ENCODE measurements at places on chromosomes 3 and 15.
A peak's percentile ranks its signal among the peaks of the same experiment; 100 is the strongest.

DNA sequence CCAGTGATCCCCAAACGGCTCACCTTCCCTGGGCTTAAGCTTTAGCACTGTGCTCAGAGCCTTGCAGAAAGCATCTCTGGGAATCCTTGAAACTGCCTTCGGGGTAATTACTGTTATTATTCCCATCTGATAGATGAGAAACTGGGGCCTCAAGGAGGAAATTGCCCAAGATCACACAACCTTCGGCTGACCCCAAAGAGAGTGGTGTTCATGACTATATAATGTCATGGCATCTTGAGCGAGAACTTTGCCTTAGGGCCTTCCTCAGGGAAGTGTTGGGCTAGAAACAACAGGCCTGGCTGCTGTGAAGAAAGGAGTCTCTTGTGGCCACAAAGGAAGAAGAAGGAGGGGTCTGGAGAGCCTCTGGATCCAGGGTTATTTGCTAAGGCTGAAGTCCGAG lies 388.7 kb upstream of the CFAP20DC start:
- no peak for DNase-seq

- DNase-seq, result no peak
These were observed 37.4 kb upstream of the CTDSPL start for GRCh38 chr3:37824090-37824953.

GRCh38 chr3:127149621-127150310 lies 43.2 kb upstream of the PRR23E start:
- DNase-seq, result no peak

DNA sequence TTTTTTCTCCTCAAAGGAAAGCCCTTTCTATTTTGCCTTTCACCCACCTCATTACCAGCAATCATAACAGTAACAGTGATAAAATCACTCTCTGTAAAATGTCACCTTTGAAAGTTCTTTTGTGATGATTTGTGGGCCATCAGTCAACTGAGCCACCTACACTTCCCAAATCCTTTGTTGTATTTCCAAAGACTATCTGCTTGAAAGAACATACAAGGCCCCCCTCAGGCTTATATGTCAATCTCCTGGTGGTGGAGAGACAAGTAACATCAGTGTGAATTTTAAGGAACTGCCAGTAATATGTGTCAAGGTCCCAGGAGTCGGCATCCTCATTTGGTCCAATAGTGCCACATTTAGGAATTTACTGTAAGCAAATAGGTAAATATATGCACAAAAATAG lies 161.1 kb upstream of the EOMES start:
- no peak for DNase-seq

DNA sequence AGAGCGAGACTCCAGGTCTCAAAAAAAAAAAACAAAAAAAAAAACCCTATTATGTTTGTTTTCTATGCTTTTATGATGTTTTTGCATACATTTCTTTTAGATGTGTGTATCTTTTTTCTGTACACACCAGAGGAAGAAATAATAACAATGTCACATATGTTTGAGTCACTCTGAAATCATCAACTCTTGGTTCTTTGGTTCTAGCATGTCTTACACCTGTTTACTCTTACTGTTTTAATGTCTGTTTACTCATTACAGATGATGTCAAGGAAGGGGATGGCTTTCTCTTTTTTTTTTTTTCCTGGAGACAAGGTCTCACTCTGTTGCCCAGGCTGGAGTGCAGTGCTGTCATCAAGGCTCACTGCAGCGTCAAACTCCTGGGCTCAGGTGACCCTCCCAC lies 24.1 kb downstream of the RHOA start:
- no peak for DNase-seq

DNA sequence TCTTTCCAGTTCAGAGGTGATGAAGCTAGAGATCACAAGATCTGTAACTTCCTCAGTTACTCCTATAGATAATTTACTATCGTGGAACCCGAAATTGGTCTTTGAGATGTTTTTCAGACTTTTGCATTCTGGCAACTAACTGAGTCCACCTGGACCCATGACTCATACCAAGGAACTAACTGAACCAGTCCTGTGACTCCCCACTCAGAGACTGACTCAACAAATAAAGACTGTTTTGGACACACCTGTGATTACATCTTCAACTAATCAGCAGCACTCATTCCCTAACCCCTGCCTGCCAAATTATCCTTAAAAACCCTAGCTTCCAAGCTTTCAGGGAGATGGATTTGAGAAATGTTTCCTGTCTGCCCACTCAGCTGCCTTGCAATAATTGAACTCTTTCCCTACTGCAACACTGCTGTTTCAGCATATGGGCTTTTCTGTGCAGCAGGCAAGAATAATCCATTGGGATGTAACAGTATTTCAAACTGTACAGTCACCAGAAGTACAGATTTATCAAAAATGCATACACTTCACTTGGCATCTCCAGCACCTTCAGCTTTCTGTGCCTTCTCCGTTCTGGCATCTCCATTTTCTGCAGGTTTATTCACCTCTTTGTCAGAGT lies 57.7 kb downstream of the GATM start:
- DNase-seq, result no peak

DNA sequence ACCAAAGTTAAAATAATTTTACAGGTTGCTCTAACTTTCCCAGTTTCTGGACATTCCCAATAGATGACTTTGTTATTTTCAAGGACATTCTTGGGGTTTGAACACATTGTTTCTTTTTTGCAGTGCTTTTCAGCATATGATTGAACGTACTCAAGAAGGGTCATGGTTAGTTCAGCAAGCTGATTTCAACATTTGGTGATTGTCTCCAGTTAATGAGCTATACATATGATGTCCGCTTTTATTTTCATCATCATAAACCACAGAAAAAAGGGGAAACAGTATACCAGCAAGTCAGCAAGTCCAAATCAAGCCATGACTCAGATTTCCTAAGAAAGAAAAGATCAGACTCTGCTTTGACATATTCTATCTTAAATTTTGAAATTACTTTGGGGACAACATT lies 69.4 kb downstream of the B3GALNT1 start:
- DNase-seq, result no peak

DNA sequence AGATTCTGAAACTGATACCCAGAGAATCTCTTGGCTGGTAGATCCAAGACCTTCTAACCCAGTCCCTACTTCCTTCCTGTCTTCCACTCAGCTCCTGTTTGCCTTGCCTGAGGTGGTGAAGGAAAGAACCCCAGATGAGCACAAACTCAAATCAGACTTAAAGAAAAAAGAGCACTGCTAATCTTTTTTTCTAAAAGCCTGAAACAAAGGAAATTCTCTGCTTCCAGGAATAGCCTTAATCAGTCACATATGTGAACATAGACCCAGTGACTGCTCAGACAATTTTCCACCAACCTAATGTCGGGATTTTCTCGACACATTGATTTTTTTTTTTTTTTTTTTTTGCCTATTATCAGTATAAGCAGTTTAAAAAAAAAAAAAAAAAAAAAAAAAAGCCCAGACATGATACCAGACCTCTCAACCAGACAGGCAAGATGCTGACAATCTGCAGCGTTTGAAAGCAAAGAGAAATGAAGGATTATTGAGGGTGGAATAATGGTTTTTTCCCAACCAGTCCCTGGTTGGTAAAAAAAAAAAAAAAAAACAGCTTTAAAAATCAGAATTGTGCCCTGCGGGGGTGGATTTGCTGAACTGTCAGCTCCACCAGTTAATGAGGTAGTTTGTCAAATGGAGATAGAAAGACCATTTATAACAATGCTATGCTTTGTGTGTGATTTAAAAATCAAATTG lies 256.8 kb upstream of the RARB start:
- no peak for DNase-seq

DNA sequence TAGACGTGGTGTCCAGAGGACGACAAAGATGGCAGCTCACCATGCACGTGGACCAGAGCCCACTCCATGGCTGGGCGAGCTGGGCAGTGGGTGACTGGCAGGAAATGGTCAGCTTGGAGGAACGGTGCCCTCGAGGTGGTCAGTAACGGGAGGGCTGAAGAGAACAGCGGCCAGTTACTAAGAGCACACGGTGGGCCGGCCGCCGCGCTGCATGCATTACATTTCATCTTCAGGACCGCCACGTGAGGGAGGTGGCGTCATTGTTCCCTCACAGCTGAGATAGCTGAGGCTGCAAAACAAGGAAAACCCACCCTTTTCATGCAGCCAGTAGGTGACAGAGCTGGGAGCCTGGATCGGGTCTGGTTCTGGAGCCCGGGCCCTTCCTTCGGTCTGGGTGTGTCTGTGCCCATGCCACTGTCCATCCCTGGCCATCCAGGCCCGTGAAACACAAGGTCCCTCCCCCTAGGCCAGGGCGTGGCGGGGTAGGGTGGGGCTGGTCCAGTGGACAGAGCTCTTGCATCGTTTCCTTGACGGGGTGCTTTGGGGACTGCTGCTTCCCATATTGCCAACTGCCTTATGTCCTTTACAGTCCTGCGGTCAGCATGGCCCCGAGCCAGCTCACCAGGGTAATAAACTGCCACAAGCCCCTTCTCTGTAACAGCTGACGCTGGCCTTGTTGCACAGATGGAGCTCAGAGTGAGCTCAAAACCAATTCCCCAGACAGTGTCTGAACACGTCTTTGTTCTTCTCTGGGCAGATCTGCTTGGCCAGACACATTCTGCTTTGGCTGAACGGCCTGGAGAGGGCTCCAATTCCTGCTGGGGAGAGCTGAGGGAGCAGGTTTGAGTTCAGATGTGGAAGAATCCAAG lies 51.8 kb downstream of the RGMA start:
- DNase-seq, result peak; percentile 69

DNA sequence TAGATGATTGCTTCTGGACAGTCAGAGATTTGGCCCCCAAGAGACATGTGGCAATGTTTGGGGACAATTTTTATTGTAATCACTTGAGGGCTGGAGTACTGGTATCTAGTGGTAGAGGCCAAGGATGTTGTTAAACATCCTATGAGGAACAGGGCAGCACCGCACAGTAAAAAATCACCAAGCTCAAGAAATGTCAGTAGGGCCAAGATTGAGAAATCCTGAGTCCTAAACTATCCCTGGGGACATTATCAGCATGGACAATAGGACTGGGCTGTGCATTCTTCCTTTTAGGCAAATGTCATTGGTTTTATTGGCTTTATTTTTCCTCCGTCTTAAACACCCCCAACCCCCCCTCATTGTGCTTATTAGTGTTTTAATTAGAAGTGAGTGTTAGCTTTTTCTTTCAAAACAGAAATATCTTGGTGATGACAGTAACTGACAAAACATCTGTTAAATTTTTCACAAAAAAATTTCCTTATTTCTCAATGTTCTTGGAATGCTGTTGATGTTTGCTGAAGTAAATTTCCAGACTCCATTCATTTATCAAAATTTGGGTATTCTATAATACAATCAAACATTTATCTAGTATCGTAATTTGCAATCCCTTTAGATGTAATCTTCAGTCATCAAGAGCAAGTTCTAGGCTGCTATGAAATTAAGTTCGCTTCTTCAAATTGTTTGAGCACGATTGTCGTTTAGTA lies 944.4 kb downstream of the VGLL3 start:
- no peak for DNase-seq

DNA sequence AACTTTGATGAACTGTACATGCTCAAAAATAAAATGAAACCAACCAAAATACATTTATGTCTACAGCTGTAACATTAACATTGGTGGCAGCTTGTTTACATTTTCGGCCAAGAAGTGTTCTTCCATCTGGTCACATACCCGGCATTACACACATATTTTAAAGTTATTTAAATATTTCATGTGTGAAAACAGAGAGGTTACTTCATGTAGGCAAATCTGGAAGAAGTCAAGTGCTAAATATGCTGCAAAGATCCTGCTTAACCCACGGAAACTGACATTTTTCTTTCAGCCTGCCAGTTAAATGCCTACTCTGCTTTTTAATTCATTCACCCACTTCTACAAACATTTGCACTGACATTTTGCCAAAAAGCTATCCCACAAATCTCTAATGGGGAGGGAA lies 69.7 kb downstream of the MB21D2 start:
- DNase-seq, result no peak

DNA sequence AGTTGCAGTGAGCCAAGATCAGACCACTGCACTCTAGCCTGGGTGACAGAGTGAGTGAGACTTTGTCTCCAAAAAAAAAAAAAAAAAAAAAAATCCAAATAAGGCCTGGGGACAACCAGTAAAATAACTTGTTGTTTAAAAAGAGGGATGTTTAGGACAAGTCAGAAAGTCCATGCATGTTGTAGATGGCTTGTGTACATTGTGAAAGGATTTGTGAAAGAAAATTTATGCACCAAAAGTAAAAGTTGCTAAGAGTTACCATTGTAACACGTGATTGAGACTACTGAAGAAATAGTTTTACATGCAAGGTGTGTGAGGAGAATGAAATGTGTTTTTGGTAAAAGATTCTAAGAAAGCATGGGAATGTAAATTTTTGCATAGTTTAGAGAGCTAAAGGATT lies 35.7 kb upstream of the SEC61A1 start:
- no peak for DNase-seq

DNA sequence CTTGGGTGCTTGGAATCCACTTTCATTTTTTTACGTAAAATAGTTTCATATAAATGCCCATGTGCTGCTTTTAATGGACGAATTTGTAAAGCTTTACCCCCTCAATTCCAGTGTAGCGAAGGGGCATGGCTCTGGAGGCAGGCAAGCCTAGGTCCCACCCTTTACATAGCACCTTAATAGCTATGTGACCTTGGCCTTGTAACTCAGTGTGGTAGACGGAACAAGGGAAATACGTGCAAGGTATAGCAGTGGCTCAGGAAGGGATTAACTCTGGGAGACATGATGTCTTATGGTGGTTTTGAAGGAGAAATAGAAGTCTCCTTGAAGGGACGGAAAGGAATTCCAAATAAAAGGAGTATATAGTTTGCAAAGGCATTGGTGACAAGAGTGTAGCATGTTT lies 1.4 kb downstream of the SEC61A1 start:
- no peak for DNase-seq

DNA sequence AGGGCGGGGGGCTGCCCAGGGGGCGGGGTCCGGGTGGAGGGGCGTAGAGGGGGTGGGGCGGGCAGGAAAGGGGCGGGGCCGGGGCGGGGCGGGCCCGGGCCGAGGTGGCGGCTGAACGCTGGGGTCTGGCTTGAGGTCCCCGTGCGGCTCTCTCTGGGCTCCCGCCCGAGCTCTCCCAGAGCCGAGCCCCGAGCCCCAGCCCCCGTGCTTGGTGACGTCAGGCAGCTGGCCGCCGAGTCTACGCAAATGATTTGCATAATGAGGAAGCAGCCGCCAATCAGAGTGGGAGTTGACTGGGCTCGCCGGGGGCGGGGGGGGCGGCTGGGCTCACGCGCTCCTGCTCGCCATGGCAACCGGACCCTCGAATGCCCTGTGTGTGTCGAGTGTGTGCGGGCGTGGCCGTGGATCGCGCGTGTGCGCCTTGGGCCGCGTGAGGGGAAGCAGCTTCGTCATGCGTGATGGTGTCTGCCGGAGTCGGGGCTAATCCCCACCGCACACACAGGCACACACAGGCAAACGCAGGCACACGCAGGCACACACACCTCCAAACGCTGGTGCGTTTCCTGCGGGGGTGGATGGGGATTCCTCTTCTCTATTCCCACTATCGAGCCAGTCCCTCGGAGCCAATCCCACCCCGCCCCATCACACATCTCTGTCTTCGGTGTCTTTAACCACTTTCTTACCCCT lies at the start of gene CELF6:
CELF6 (minus strand) TSS at position 173 of the 687 bp plus-strand sequence. CDS start 283 bp downstream, outside the sequence.
- peak; percentile 80 for DNase-seq

Data from SW480 (cell line).